ENCODE measurements at places on chromosomes 3 and 15.

GRCh38 chr3:8768364-8769087, 887 bp downstream of the OXTR start:
- no peak for DNase-seq

- DNase-seq: no peak
These were observed 677.4 kb downstream of the PDCD6IP start for GRCh38 chr3:34475851-34476250.

GRCh38 chr3:87191175-87191574, 35.9 kb upstream of the CHMP2B start:
- no peak for DNase-seq

DNA sequence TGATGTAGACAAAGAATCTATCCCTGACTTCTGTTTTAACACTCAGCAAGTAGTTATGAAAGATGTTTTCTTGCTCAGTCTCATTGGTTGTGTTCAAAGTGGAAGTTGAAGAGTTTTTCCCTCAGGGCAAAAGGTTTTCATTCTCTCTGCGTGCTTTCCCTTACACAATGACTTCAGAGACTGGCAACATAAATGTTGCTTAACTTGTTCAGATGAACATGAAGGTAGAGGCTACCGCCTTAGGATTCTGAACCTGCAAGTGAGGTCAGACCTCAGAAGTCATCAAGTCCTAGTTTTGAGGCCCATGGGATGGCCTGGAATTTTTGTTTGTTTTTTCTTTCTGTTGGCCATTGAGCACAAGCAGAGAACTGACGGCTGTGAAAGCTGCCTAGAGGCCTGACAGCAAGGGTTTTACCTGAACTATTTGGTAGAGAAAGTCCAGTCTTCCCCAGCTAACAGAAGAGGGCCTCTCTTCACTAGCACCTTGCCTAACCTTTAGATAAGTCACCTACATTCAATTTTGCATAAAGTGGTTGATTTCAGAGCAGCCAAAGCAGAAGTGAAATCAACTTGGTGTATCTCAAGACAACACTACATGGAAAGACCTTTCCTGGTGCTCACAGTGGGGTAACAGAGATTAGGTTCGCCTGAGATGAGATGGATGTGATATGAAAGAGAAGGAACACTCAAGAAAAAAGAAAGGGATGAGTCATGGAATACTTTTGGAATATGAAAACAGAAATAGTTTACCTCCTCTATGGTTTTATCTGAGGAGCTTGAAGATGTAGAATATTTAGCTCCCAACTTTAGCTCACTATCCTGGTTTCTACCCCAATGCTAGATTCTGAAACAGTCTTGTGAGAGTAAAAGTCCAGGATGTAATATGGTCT, 53.6 kb upstream of the AP4E1 start:
- no peak for DNase-seq

- no peak for DNase-seq
These were observed 317.1 kb downstream of the EPHA6 start for GRCh38 chr3:97131476-97131875.

DNA sequence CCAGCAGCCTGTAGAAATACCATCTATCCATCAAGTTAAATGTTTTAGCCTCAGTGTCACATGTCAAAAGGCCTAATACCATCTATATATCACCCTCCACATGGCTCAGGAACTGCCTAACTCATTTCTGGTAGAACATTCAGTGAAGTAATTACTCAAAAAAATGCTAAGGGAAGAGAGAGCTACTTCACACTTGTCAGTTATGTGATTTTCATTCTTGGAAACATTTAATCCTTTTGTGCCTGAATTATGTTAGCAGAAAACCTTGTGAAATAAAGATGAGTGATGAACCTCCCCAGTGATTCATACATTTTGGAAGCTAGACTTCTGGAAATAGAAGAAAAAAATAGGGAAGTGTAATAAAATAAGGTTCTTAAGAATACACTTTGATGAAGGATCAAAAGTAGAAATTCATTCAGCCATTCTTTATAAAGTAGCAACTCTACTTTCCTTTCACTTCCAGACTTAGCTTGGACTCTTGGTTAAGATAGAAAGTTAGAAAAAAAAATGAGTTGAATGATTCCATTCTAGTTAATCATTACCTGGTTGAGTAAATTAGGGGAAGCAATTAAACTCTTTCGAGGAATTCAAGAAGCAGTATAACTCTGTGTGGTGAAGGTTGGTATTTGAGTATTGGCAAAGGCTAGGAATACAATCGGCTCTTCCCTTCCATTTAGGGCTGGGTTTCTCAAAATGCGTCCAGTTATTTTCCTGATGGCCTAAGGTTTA, 3.6 kb downstream of the OTOL1 start:
- peak; percentile 37 for DNase-seq

DNA sequence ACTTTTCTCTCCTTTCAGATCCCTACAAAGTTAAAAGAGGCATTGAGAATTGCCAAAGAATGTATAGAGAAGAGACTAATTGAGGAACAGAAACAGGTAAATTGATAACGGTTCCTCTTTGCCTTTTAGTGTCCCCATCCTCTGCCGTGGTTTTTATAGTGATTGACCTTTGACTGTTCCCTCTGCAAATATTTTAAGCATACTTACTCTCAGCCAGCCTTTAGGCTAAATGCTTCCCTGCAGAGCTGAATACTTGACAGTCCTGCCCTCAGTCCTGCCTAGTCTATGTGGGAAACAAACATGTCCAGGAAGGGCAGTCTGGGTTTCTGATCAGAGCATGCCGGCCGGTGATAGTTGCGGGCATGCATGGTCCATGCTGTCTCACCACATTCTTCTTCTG, 24.7 kb downstream of the PDHB start:
- DNase-seq: no peak

- no peak for DNase-seq
These were observed 58.0 kb downstream of the CGGBP1 start for GRCh38 chr3:88000853-88001252.

- DNase-seq: peak; percentile 89
These were observed 29.3 kb upstream of the MEF2A start for GRCh38 chr15:99536422-99537040.
